ENCODE measurements at places on chromosomes 12 and 14.

- H3K36me3 ChIP-seq = no peaks in the 10 kb centered on the region
- H3K27ac ChIP-seq = no peak overlapping the region
- no peak for DNase-seq
- no peak overlapping the region for H3K4me3 ChIP-seq
- no peaks in the 10 kb centered on the region for H3K27me3 ChIP-seq
These were observed 34.6 kb downstream of the ADGRD1 start for GRCh38 chr12:130988261-130988660.

DNA sequence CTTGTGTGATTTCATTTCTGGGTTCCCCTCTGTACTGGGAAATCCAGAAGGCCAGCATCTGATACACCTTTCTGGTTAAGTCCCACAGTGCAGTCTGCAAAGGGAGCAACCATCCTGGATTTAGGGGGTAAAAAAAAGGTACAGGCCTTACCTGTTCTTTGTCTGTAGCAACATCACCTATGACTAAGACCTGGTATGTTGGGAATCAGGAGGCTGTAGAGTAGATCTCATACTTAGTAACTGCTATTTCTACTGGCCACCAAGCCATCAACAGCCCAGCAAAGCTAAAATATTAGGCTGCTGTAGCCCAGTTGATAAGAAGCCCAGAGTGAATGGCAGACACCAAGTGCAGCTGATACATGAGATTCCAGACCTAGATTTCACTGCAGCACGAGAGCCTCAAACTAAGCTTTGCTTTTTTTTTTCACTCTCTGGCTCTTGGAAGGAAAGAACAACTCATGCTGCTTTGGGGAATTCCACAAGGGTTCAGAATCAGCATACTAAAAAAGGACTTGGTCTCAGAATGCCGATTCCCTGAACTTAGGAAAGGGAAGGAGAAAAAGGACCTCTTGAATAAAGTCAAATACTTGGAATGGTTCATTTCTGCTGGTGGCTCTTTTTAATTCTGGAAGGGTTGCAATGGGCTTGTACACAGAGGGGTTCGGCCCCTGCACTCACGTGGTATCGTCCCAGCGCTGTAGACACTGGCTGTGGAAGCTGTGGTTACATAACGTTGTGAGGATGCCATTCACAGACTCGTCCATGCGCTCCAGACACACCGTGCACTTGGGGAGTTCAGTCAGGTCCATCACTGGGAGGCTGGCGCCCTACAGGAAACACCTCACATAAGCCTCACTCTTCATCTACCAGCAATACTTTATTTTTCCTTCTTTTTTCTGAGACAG lies 20.5 kb downstream of the BRAP start:
- DNase-seq = no peak
- H3K4me1 ChIP-seq = no peaks in the 10 kb centered on the region
- no peaks in the 10 kb centered on the region for H3K36me3 ChIP-seq
- no peak overlapping the region for H3K27ac ChIP-seq
- no peak overlapping the region for H3K4me3 ChIP-seq
- no peaks in the 10 kb centered on the region for H3K27me3 ChIP-seq

DNA sequence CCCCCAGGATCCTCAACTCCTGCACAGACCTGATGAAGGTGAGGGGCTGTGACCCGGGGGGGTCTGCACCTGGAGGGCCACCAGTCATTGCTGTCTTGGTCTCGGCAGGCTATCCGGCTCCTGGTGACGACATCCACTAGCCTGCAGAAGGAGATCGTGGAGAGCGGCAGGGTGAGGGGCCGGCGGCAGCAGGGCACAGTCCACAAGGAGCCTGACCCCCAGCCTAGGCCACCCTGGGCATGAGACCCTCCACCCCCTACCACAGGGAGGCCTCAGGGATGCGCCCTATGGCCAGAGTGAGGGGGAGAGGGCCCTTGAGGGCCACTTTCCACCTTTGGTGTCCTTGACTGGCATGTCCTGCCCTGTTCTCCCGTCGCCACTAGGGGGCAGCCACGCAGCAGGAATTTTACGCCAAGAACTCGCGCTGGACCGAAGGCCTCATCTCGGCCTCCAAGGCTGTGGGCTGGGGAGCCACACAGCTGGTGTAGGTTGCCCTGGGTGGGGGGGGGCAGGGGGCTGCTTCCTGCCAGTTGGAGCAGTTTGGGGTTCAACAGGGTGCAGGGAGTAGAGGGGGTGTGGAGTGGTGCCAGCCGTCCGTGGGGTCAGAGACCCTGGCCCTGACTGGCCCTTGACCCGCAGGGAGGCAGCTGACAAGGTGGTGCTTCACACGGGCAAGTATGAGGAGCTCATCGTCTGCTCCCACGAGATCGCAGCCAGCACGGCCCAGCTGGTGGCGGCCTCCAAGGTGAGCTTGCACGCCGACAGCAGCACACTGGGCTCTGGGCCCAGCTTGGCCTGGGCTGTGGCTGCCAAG lies 25.0 kb downstream of the HIP1R start:
- no peaks in the 10 kb centered on the region for H3K27me3 ChIP-seq
- no peak overlapping the region for H3K4me3 ChIP-seq
- no peak for DNase-seq
- H3K4me1 ChIP-seq = peaks cover 32% of the 10 kb centered on the region

GRCh38 chr12:117105902-117106301 lies 6.7 kb upstream of the TESC start:
- no peak for DNase-seq
- no peak overlapping the region for H3K4me3 ChIP-seq
- H3K36me3 ChIP-seq = no peaks in the 10 kb centered on the region
- H3K27me3 ChIP-seq = no peaks in the 10 kb centered on the region

- H3K36me3 ChIP-seq = no peaks in the 10 kb centered on the region
- DNase-seq = no peak
- H3K4me1 ChIP-seq = peaks cover 60% of the 10 kb centered on the region
- peak overlapping the region; percentile 92 for H3K4me3 ChIP-seq
- H3K27ac ChIP-seq = peak overlapping the region; percentile 98
These were observed 1.5 kb downstream of the CORO1C start for GRCh38 chr12:108729612-108730364.

GRCh38 chr12:109840305-109841074 lies 7.3 kb upstream of the TRPV4 start:
- no peaks in the 10 kb centered on the region for H3K36me3 ChIP-seq
- no peak overlapping the region for H3K27ac ChIP-seq
- no peak for DNase-seq
- H3K27me3 ChIP-seq = no peaks in the 10 kb centered on the region

DNA sequence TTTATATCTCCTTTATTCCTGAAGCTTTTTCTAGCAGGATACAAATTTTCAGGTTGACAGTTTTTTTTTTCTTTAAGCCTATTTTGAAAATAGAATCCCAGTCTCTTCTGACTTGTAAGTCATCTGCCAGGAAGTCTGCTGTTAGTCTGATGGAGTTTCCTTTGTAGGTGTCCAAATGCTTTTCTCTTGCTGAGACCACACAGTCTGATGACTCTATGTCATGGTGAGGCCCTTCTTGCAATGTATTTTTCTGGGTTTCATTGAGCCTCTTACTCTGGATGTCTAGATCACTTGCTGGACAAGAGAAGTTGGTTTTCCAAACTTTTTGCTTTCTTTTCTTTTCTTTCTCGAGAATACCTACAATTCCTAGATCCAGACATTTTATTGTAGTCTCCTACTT lies 30.6 kb downstream of the USP15 start:
- no peaks in the 10 kb centered on the region for H3K27me3 ChIP-seq
- no peaks in the 10 kb centered on the region for H3K36me3 ChIP-seq
- peaks cover 14% of the 10 kb centered on the region for H3K4me1 ChIP-seq
- H3K4me3 ChIP-seq = no peak overlapping the region

- no peak overlapping the region for H3K4me3 ChIP-seq
- DNase-seq = no peak
- H3K36me3 ChIP-seq = no peaks in the 10 kb centered on the region
- H3K27ac ChIP-seq = no peak overlapping the region
- H3K27me3 ChIP-seq = no peaks in the 10 kb centered on the region
These were observed 134.7 kb downstream of the CMAS start for GRCh38 chr12:22180705-22181104.

- H3K4me3 ChIP-seq = peak overlapping the region; percentile 27
- peaks cover 8% of the 10 kb centered on the region for H3K4me1 ChIP-seq
- peak overlapping the region; percentile 56 for H3K27ac ChIP-seq
- DNase-seq = no peak
These were observed 18.0 kb upstream of the DLK1 start for GRCh38 chr14:100708425-100709288.

DNA sequence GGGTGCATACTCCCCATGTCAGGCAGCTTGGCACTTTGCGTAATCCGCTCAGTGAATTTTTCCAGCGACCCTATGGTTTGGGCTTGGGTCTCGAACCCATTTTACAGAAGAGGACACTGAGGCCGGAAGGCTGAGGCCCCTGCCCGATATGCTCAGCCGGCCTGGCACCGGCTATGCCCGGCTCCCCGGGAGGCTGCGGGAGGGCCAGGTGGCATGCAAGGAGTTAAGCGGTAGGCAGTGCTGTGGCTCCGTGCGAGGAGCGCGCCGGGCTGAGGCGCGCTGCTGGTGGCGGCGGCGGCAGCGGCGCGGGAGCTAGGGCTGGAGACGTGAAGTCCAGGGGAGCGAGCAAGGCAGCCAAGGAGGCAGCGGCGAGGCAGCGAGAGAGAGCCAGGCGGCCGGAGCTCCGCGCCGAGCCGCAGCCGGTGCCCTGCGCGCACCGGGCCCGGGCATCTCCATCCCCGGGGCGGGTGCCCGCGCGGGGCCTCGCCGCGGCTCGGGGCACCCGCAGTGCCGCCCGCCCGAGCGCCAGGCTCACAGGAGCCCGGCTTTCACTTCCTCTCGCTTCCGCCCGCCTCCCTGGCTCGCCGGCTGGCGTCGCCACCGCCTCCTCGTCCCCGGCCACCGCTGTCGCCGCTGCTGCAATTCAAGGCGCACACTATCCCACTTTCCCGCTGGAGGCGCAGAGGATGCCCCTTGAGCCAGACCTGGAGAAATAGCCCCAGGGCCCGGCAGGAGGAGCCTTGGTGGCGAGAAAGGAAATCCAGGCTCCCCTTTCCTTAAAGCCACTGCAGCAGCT lies at the start of gene WSCD2:
WSCD2 (plus strand) TSS at position 272 of the 796 bp plus-strand sequence. CDS start 66,545 bp downstream, outside the sequence.
- DNase-seq = no peak
- H3K27ac ChIP-seq = peak within 1 kb of the TSS; percentile 48
- peak within 1 kb of the TSS; percentile 55 for H3K4me3 ChIP-seq
- peaks cover 11% of the 10 kb centered on the region for H3K4me1 ChIP-seq

DNA sequence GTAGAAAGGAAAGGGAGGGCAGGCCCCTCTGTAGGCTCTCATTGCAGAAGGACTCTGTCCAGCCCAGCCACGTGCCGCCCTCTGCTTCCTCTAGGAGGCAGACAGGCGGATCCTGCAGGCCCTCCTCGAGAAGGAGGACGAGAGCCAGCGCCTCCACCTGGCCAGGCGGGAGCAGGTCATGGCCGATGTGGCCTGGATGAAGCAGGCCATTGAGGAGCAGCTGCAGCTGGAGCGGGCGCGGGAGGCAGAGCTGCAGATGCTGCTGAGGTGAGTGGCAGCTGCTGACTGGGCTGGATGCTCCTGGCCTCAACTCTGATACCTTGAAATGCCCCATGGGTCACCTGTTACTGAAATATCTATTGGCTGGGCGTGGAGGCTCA lies 10.9 kb downstream of the TCHP start:
- no peaks in the 10 kb centered on the region for H3K27me3 ChIP-seq
- H3K27ac ChIP-seq = no peak overlapping the region
- H3K36me3 ChIP-seq = peaks cover 71% of the 10 kb centered on the region
- no peaks in the 10 kb centered on the region for H3K4me1 ChIP-seq
- DNase-seq = no peak

- no peak for DNase-seq
- H3K27me3 ChIP-seq = no peaks in the 10 kb centered on the region
- peak overlapping the region; percentile 99 for H3K27ac ChIP-seq
- peaks cover 60% of the 10 kb centered on the region for H3K4me1 ChIP-seq
- H3K4me3 ChIP-seq = peak overlapping the region; percentile 87
- H3K36me3 ChIP-seq = no peaks in the 10 kb centered on the region
These were observed 710 bp upstream of the FOS start for GRCh38 chr14:75277815-75278421.

DNA sequence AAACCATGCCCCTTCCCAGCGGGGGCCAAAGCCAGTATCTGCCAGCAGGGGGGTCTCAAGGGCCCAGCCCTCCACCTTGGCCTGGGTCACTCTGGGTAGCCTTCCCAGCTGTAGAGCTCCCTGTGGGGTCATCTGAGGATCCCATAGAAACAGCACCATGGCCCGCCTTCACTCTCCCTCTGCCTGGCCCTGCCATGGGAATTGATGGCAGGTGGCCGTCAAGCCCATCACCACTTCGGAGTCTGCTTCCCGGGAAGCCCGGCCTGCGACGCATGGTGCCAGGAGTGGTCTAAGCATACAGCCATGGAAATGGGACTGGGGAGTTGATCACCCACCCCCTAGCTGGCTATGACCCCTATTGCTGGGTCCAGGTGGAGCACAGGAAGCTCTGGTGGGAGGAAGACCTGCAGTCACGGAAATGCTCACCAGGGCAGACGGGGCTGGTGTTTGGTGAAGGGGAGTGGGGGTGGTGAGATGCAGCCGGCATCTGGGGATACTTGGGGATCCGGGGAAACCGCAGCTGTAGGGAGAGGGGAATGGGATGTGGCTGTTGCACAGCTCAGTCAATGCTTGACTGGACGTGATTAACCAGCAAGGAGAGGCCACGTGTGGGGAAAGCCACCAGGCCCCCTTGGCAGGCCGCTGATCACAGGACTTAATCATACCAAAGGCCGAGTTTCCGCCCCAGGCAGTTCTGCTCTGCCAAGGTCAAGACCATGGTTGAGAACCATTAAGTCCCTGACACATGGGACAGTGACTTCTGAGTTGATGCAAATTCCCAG lies 52.2 kb upstream of the DIO3 start:
- no peaks in the 10 kb centered on the region for H3K27me3 ChIP-seq
- H3K4me3 ChIP-seq = no peak overlapping the region
- no peak for DNase-seq
- peaks cover 16% of the 10 kb centered on the region for H3K4me1 ChIP-seq

GRCh38 chr12:44708218-44708617 lies 167.9 kb downstream of the NELL2 start:
- DNase-seq = no peak
- H3K27me3 ChIP-seq = no peaks in the 10 kb centered on the region
- no peak overlapping the region for H3K4me3 ChIP-seq
- H3K27ac ChIP-seq = no peak overlapping the region
- no peaks in the 10 kb centered on the region for H3K36me3 ChIP-seq
- no peaks in the 10 kb centered on the region for H3K4me1 ChIP-seq

DNA sequence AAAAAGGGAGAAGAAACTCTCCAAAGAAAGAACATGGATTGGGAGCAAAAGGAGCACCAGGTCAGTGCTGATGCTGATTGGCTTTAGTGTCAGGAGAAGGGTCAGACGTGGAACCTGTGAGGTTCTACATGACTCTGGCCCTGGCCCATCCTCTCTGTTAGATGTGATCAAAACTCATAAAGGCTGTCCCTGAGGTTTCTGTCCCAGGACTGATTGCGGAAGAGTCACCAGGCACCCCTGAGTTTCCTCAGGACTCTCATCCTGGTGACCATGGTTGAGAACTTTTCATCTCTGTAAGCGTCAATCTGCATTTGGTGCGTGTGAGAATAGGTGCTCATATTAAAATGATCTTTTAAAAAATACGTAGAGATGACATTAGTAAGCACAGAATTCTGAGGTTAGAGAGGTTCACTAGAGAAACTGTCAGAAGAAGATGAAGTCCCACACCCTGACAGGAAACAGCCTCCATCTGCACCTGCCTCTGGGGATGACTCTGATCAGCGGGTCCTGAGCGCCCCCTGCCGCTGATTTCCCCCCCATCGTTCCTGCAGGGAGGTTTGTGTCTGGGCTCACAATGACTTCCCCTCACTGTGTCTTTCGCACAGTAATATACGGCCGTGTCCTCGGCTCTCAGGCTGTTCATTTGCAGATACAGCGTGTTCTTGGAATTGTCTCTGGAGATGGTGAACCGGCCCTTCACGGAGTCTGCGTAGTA lies 741.8 kb downstream of the TMEM121 start:
- DNase-seq = no peak
- no peak overlapping the region for H3K4me3 ChIP-seq
- H3K4me1 ChIP-seq = no peaks in the 10 kb centered on the region
- no peak overlapping the region for H3K27ac ChIP-seq
- H3K36me3 ChIP-seq = no peaks in the 10 kb centered on the region
- no peaks in the 10 kb centered on the region for H3K27me3 ChIP-seq
